ENCODE measurements at places on chromosomes 12 and 14. TPM values are rescaled to one million over a fixed set of nuclear protein-coding genes. Genes with fewer than 3 reads are reported as not detected.

Gene RBP5
- total RNA-seq = not detected

Gene NKX2-1
- total RNA-seq = not detected

Gene TMEM132C
- total RNA-seq = 3.7 TPM

Gene ZNF839
- 15.7 TPM for total RNA-seq

Gene OR9K2
- not detected for total RNA-seq

Gene LRTM2
- not detected for total RNA-seq

Gene POTEM
- not detected for total RNA-seq

Gene AKAP5
- 0.52 TPM for total RNA-seq

Gene REM2
- under 0.01 TPM for total RNA-seq

Gene ALG10B
- 5.2 TPM for total RNA-seq

Gene KRT1
- total RNA-seq = 2.1 TPM

Gene RPL10L
- total RNA-seq = not detected

Gene MYO1H
- not detected for total RNA-seq

Gene NTN4
- total RNA-seq = 20.9 TPM

Gene SERPINA3
- not detected for total RNA-seq

Gene TBX3
- 16.7 TPM for total RNA-seq

Gene CISTR
- total RNA-seq = not detected

Gene MYF6
- total RNA-seq = 136 TPM

Gene LALBA
- total RNA-seq = not detected

Gene KCNC2
- total RNA-seq = 0.52 TPM

Gene GUCY2C
- total RNA-seq = not detected

Gene PEX5
- total RNA-seq = 39.7 TPM

Gene TMEM179
- 1.0 TPM for total RNA-seq

Gene ZNF641
- 16.7 TPM for total RNA-seq

Gene CDKN3
- 15.7 TPM for total RNA-seq

Gene ADCY6
- total RNA-seq = 37.6 TPM

Gene POU6F1
- total RNA-seq = 2.6 TPM

Gene INHBC
- not detected for total RNA-seq

Gene PLEK2
- total RNA-seq = 3.7 TPM

Gene IGF1
- total RNA-seq = 12.5 TPM

Gene DACT1
- 32.4 TPM for total RNA-seq

Gene KIF26A
- total RNA-seq = 6.3 TPM

Gene CNTN1
- total RNA-seq = 27.1 TPM

Gene SLC8B1
- 8.4 TPM for total RNA-seq

Gene PIWIL1
- total RNA-seq = not detected

Gene BDKRB2
- total RNA-seq = 2.6 TPM

Gene OR10A7
- not detected for total RNA-seq

Gene SAMD4A
- total RNA-seq = 52.2 TPM

Gene LHX5
- not detected for total RNA-seq

Gene TMEM233
- 1.0 TPM for total RNA-seq

Gene MAP1LC3B2
- total RNA-seq = not detected

Gene CLEC7A
- 2.1 TPM for total RNA-seq

Gene DCN
- total RNA-seq = 688 TPM

Gene MUCL1
- total RNA-seq = not detected

Gene CLEC4C
- not detected for total RNA-seq
